ENCODE measurements at places on chromosomes 1 and 21.
A peak's percentile ranks its signal among the peaks of the same experiment; 100 is the strongest.

DNA sequence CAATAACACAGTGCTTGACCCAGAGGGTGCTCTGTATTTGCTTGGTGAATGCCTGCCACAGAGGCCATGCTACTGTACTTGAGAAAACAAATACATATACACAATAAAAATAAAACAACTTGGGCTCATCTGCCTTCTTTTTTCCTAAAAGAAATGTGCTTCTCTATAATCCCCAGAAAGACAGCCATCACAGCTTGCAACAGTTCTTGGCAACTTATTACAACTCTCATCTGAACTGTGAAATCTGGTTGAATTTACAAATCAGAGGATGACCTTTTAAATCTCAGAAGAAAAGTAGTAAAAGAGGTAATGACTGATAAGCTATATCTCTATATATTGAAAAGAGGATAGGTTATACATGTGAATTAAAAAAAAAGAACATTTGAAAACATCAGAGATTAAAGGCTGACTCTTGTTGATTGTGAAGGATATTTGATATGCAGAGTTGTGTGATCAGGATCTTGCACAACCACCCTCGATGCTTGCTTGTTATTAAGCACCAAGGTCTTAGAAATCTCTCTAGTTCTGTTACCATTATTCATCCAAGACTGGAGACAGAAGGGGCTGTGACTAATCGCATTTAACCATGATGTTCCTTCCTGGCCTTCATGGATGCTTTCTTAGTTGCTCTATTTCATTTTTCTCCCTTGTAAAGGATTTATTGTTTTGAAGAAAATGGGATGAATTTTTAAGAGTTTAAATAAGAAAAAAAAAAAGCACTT lies 213.4 kb downstream of the APP start:
- DNase-seq, result peak; percentile 68

- peak; percentile 34 for DNase-seq
These were observed 163.7 kb downstream of the NTMT2 start for GRCh38 chr1:170309389-170310013.

DNA sequence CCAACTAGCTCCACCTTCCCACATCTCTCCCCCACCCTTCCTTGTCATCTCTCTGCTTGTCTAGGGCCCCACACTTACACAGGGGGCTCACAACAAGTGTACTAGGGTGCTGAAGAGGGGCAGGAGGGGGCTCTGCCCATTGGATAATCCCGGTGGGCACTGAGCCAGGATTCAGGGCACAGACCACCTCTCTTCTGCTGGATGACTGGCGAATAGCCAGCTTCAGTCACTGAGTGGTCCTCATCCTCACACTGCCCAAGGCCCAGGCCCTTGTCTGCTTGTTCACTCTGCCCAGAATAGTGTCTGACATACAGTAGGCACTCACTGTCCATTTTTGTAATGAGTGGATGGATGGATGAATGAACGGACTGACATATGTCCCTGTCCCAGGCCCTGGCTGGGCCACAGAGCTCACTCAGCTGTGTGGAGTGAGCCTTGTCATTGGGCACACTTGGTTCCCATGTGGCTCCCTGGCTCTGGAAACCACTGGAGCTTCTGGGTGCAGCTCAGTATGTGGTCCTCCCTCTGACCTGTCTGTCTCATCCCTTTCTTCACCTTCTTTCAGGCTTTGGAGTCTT lies 36.6 kb downstream of the FOXO6 start:
- no peak for DNase-seq

DNA sequence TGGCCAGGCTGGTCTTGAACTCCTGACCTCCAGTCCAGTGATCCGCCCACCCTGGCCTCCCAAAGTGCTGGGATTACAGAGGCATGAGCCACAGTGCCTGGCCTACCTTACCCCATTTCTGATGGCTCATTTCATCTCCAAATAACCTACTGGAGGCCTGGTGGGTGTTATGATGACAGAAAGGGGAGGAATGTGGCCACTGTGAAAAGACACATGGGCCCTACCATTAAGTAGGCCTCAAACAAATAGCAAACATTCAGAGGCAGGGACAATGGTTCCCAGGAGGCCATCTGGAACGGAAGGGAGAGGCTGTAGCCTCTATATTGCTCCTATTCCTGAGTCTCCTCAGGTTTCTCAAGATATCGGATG lies 932 bp upstream of the FCRLA start:
- DNase-seq, result no peak

- no peak for DNase-seq
These were observed 373.0 kb upstream of the ESRRG start for GRCh38 chr1:217096200-217096599.

GRCh38 chr1:79791488-79792218 lies 785.1 kb upstream of the ADGRL4 start:
- DNase-seq, result no peak

- no peak for DNase-seq
These were observed 24.3 kb downstream of the COL6A2 start for GRCh38 chr21:46122237-46122671.

GRCh38 chr21:42041246-42041645 lies 29.9 kb upstream of the UMODL1 start:
- no peak for DNase-seq

DNA sequence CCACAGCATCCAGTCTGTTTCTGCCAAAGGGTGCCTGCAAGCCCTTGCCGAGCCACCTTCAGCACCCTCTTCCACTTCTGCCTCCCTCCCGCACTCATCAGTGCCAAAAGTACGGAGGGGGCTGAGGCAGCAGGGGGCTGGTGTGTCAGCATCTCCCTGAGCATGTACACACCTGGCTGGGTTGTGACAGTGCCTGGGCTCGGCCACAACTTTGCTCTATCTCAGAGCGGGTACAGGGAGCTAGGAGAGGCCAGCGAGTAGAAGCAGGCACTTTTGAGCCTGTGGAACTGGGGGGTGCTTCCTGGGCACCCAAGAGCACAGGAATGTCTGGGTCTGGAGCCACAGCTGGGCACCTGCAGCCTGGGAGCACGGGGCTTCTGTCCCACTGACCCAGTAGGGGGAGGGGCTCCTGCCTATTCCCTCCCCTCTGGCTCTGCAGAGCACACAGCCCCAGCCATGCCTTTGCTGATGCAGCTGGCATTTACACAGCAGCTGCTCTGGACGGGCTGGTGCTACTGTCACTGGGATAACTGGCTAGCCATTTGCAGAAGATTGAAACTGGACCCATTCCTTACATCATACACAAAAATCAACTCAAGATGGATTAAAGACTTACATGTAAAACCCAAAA lies 319.8 kb upstream of the RRP15 start:
- no peak for DNase-seq

DNA sequence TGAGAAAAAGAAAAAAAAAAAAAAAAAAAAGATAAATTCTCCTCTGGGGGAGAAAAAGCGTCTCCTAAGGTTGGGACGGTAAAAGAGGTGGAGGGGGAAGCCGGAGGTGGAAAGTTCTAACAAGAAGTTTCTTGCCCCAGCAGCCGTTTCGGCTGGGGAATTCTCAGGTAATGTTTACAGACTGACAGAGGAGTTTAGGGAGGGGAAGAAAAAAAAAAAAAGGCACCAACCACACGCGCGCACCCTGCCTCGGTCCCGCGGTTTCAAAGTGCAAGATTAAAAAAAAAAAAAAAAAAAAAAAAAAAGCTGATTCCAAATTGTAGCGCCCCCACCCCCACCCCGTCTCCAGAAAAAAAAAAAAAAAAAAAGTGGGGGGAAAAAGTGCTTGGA lies 504 bp downstream of the DHRS3 start:
- DNase-seq, result no peak

- no peak for DNase-seq
These were observed 4.4 kb upstream of the BATF3 start for GRCh38 chr1:212703991-212704564.
